Psoas muscle (tissue), 8 donors: ENCODE measurements at places on chromosomes 7 and 10. TPM values are rescaled to one million over a fixed set of nuclear protein-coding genes. Genes with fewer than 3 reads are reported as not detected.

DNA sequence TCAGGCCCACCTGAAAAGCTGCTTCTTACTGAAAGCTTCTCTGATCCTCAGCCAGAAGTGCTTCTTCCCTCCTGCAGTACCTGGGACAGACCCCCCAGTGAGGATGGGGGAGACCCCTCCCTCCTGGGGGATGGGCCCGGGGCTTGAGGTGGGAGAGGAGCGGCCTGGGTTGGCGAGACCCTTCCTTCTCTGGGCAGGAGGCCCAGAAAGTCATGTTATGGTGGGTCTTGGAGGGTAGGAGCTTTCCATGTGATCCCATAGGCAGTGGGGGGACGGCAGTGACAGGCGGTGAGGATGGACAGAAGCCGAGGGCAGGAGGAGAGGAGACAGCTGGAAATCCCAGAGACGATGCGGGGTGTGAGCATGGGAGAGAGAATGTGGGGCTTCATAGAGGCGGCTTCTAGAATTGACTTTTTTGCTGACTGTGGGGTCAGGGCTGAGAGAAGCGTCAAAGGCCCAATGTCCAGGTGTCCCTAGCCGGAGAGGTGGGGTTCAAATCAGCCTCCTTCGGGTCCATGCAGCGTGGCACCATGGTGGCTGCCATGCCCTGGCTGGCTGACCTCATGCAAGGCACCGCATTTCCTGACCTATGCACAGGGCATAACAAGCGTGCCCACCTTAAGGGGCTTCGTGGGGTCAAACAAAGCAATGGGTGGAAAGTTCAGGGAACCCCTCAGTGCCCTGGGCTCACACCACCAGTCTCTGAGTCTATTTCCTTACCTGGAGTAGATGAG lies 154.0 kb downstream of the UBE2H start:
- DNase-seq = no peak

Gene NRG3
- total RNA-seq = not detected

Gene FEZF1
- not detected for total RNA-seq

GRCh38 chr7:111174510-111174909 lies 83.6 kb downstream of the LRRN3 start:
- DNase-seq = no peak

Gene SRGN
- 43.4 TPM for total RNA-seq

Gene ELFN1
- total RNA-seq = 0.73 TPM

GRCh38 chr10:52020702-52021101 lies 293.4 kb upstream of the DKK1 start:
- DNase-seq = no peak

Gene FAM180A
- not detected for total RNA-seq

DNA sequence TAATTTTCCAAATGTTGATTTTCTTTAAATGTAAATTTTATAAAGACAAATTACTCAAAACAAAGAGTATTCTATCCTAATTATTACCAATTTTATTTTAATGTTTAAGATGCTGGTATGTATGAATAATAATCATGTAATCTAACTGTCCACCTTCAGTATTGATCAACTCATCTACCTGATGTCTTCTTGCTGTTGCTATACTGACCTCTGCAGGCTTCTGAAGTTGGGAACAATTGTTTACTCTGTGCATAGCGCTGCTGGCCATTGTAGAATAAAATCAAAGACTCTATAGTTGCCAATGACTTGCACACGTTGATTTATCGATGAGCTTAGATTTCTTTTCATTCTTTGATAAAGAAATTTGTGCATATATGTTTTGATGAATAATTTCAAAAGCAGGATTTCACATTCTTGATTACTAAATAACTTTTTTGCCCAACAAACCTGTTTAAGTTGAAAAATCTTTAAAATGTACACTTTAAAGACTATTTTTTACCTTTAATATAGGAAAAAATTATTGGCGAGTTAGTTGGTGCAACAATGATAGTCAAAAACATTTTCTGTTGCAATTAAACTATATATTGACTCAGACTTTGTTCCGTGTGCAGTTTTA lies 282.3 kb downstream of the TFEC start:
- DNase-seq = no peak

DNA sequence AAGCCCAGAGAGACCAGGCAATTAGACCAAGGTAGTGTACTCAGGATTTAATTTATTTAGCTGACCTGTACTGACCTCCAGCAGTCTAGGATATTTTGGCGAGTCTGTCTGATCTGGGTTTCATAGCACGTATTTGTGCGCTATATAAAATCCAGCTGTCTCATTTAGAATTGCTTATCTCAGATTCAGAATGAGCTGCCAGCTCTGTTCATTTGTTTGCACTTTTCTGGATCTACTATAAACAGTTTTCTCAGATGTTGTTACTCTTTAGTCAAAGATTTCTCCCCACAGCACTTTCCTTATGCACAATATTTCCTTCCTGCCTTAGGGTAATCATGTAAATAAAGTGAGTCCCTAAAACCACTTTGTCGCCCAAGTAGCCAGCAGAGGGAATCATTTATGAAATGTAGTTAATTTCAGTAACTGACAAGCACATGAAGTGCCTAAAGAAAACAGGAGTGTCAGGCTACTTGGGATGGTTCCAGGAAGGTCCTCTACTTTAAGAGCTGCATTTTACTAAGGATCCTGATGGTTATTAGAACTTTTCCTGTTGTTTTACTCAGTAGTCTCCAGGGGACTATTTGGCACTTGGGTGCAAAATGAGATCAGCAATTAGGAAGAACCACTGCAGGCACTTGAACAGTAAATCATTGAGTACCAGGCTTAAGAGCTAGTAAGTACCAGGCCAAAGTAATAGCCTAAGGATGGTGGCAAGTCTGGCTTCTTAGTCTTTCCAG lies 226.4 kb downstream of the TWIST1 start:
- no peak for DNase-seq

Gene GJD4
- not detected for total RNA-seq

GRCh38 chr10:72008096-72008981 lies 44.1 kb downstream of the CHST3 start:
- no peak for DNase-seq

Gene KLF14
- total RNA-seq = 0.54 TPM

- no peak for DNase-seq
These were observed 186.8 kb downstream of the CELF2 start for GRCh38 chr10:11204351-11204942.

DNA sequence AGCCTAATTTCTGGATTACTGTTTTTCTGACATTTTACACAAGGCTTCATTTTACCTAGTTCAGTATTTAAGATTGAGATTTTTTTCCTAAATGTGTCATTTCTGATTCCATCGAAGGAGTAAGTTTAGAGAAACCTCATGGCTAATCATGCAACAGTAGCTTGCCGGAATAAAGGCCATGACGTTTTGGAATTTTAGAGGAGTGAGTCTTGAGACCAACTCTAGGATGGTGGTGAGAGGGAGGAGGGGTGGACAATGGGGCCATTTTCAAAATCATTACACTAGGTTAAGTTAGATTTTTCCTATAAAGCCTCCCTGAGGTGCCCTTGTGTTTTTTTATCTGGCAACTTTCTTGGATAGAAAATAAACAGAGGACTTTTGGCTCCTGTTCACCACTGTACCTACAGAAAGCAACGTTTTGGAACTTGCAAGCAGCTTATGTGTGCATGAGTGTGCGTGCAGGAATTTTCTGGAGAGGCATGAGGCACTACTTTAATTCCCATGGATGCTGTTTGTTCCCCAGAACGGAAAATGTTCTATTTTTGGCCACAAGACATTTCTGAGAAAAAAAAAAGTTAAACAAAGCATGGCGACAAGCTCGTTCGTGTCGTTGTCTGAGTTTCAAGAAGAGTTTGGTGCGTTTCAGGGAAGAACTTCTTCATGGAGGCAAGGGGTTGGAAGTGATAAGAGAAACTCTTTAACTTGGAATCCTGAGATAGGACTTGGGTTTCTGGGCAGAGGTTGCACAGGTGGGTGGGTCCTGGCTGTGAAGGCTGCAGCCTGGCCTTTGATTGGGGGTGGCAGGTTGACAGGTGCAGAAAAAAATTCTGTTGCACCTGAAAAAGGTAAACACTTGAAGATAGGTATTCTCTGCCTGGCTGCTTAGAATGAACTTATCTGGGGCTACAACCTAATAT lies 178.1 kb downstream of the PTEN start:
- no peak for DNase-seq

Gene STARD3NL
- total RNA-seq = 13.3 TPM

DNA sequence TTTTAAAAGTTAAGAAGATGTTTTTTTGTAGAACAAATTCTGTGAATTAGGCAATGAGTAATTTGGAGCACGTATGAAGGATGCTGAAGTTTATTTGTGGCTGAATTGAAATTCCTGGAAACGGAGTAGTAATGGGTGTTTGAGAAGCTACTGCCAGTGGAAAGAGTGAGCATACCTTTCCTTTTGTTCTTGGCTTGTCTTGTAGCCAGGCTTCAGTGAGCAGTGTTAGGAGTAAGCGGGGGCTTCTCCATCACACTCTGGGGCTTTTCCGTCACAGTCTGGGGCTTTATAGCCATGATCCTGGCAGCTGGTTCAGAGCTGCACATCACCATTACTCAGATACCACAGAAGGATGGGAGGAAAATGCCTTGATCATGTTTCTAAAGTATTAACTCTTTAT lies 32.3 kb downstream of the GARS1 start:
- no peak for DNase-seq

GRCh38 chr7:157830331-157830730 lies 493.5 kb downstream of the DNAJB6 start:
- no peak for DNase-seq

DNA sequence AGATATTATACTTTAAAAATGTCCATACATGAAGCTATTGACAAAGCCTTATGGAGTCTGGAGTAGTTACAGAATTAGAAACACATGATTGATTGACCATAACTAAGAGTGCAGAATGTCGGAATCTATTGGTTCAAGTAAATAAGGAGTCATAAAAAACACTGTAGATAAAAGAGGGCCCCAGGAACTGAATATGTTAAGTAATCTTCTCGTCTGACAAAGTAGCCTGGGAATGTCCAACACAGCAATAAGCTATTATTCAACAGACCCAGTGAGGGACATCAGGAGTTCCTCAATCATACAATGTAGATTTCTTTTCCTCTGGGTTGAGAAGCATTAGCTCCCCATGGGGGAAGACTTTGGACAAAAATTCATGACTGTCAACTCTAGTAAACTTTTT lies 782.0 kb downstream of the SUGCT start:
- no peak for DNase-seq

GRCh38 chr7:80369321-80369720 lies 142.5 kb downstream of the GNAT3 start:
- DNase-seq = no peak
